ENCODE measurements at places on chromosomes 1 and 21.

DNA sequence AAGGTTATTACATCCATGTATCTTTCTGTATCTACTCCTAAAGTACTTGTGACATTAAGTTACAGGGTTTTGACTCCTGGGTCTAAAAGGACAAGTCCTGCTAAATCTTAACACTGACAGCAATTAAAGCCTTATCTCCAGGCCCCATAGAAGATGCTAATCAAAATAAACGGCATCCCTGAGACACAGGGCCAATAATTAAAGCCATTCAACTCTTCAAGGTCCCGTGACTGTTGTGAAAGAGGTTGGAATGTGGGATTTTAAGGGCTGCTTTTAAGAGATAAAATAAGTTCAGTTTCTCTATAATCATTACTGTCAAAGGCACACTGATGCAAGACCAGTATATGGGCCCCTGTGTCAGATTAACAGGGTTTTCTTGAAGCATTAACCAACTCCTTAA, 8.3 kb downstream of the DNAI4 start:
- no peak for DNase-seq

DNA sequence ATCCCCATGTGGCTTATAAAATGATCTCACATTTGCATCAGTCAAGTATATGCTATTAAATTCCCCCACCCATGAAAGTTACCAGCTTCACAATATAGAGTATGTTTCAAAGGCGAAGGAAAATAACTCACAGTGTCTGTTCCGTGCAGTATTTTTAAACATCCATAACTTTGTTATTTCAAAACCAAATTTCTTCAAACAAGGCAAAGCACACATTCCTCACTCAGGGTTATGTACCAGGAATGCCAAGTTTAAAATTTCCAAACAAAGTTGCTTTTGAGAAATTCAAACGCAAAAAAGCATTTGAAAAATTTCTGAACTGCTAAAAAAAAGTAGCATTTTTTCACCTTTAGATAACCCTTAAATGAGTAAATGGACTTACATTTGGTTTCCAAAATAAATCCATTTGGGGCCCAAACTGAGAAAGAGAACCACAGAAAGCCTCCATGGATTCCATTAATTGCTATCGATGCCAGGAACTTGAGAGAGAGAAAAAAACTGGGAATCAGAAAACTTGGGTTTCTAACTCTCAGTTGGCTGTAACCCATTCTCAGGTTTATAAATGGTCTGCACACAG, 149.5 kb downstream of the SLC30A10 start:
- no peak for DNase-seq

DNA sequence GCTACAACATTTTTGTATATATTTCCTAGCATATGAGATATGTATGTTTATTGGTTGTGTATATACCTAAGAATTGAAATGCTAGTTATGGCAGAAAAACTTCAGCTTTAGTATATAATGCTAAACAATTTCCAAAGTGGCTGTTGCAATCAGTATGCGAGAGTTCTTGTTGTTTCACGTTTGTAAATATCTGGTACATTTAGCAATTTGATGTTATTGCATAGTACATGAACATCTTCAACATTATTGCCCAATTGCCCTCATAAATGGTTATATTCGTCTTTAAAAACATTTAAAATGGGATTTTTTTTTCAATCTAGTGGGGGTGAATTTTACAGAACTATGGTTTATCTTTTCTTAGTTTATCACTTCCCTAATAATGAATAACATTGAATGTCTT, 86.2 kb upstream of the HP1BP3 start:
- DNase-seq, result no peak

DNA sequence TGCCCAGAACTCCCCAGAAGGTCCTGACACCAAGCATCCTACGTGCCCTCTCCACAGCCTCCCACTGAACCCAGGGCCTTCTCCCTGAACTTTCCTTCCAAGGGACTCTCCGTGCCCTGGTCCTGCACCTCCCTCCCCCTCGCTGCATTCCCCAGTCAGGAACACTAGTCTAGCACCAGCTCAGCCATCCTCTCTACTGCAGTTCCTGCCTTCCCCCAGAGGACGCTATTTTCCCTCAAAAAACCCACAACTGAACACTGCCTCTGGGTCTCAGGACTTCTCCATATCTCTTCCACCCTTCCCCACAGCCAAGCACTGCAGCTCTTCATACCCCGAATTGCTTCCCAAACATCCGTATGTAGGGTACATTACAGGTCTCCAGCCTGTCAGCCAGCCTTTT, 12.6 kb upstream of the ARTN start:
- DNase-seq, result no peak

DNA sequence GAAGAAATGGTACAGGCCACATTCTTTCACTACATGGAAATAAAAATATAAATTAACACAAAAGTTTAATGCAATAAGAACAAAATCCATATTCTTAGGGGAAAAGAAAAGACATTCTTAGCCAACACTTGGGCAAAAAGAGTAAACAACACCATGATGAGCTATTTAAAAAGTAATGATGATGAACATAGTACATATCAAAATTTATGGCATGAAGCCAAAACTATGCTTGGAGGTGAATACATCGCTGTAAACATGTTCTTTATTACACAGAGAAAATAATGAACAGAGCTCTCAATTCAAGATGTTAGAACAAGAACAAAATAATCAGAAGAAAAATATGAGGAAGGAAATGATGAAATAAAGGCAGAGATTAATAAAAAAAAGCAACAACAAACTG, 158.2 kb downstream of the ZSCAN20 start:
- DNase-seq, result no peak

DNA sequence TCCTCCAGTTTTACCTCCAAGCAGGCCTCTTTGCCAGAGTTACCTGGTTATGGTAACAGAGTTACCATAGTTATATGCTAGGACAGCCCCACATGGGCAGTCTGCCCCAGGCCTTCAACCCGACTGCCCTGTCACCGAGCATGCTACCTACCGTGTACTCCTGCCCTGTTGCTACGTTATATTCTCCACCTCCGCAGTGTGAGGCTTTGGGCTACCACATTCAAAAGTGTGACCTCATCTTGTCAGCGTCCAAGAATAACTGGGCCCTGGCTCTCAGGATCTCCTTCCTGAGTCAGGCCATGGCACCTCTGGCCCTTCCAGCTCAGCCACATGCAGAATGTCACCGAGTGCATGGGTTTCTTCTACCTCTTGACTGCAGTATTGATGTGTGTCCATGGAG, 8.9 kb downstream of the MAPKAPK2 start:
- no peak for DNase-seq

Measured in stimulated activated CD4-positive, alpha-beta T cell treated with anti-CD3 and anti-CD28 coated beads, Interleukin-1b, Interleukin-23, amount 100 ng/mL, for 4 hours (primary cell).